ENCODE measurements at places on chromosomes 1 and 21. TPM values are rescaled to one million over a fixed set of nuclear protein-coding genes. Genes with fewer than 3 reads are reported as not detected.

GRCh38 chr1:111814642-111815041 is 58.9 kb downstream of the DDX20 start:
- no peak for DNase-seq

DNA sequence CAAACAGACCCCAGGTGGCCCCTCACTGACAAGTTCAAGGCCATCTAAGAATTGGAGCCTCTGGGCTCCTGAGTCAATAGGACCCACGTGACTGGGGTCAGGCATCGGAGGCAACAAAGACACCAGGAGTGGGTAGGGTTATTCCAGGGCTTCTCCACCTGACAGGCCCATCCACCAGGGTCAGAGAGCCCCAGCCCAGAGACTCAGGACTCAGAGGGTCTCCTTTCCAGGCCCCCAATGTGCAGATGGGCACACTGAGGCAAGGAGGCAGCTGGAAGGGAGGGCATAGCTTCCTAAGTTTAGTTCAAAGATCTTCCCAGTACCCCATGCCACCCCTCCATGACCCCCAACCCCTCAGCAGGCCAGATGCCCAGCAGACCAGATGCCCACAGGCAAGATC is 388.6 kb downstream of the MATN1 start:
- DNase-seq, result no peak

- peak; percentile 75 for DNase-seq
These were observed at the start of gene CAMK2N1 for GRCh38 chr1:20485527-20486456. Gene CAMK2N1, minus strand, starts transcription at chr1:20486210. Its CDS starts 831 bp downstream, at chr1:20485379.

DNA sequence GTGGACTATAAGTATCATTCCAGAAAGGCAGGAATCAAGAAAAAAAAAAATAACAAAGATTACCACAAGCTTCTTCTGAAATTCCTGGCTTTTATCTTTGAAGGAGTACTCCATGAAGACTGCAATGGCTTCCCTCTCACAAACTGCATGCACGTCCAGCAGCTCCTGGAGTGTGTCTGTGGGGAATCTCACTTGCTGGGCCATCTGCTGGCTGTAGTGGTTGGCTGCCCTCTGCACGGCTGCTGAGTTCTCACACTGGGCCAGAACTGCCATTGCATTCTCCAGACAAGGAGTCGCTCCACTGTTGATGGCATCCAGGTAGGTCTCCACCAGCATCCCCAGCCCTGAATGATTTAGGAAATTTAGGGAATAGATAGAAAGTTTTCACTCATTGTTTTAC is 23.3 kb upstream of the GBP2 start:
- no peak for DNase-seq

The ACTL8 gene
- total RNA-seq, result 0.09 TPM

The C8B gene
- not detected for total RNA-seq
